ENCODE measurements at places on chromosomes 3 and 15.

- H3K4me1 ChIP-seq, result no peaks in the 10 kb centered on the region
- H3K27me3 ChIP-seq, result no peaks in the 10 kb centered on the region
- H3K27ac ChIP-seq, result no peak overlapping the region
- no peak overlapping the region for H3K4me3 ChIP-seq
Observed at GRCh38 chr3:65993134-65993900, 45.4 kb downstream of the MAGI1 start.

GRCh38 chr15:78715930-78716329 is 74.9 kb upstream of the CHRNB4 start:
- H3K27me3 ChIP-seq, result peaks cover 3% of the 10 kb centered on the region
- DNase-seq, result no peak
- no peak overlapping the region for H3K4me3 ChIP-seq
- H3K36me3 ChIP-seq, result no peaks in the 10 kb centered on the region
- H3K4me1 ChIP-seq, result no peaks in the 10 kb centered on the region
- no peak overlapping the region for H3K27ac ChIP-seq

- DNase-seq, result no peak
- H3K27me3 ChIP-seq, result no peaks in the 10 kb centered on the region
- no peaks in the 10 kb centered on the region for H3K36me3 ChIP-seq
- H3K4me3 ChIP-seq, result no peak overlapping the region
- H3K27ac ChIP-seq, result no peak overlapping the region
Observed at GRCh38 chr15:62895139-62895866, 147.2 kb upstream of the TPM1 start.

- DNase-seq, result no peak
Observed at GRCh38 chr15:52436981-52437380, 91.7 kb downstream of the MYO5A start.

DNA sequence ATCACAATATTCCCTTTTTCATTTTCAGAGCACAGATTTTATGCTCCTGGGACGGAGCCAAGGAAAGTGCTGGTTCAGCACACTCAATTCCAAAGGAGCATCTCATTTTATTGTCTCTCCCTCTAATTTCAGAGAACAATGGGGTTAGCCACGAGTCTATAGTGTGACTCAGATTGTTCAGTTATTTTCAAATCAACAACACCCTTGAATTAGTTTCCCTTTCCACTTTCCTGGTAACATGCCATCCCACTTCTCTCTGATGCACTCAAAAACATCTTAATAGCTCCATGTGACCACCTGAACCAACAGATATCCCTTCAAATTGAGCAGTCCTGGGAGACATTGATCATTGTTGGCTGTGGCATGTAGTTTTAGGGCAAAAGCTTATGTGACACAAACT is 389.7 kb upstream of the MDFIC2 start:
- no peak overlapping the region for H3K4me3 ChIP-seq
- H3K36me3 ChIP-seq, result no peaks in the 10 kb centered on the region
- no peak overlapping the region for H3K27ac ChIP-seq
- DNase-seq, result no peak
- peaks cover 19% of the 10 kb centered on the region for H3K4me1 ChIP-seq

DNA sequence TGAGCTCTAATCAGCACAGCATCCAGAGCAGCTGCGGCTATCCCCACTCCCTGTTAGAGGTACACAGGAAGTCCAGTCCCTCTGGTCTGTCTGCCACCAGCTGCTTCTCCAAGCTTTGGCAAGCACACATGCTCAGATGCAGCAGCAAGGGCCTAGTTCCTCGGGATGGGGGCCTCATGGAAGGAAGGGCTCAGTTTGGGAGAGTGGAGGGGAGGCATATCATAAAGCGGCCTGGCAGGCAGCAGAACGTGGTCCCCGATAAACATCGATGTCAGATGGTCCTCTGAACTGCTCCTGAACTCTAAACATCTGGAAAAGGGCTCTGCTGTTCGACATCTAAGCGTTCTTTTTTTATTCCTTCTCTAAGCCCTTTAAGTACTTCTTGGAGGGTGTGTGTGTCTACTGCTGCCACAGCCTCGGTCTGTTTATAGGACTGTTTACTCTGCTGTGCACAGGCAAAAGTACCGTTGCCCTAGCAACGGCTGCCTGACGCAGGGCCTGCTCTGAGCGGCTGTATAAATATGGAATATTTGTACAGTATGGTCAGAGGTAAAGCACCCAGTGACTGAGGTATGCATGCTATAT is 74.6 kb downstream of the PRICKLE2 start:
- no peaks in the 10 kb centered on the region for H3K36me3 ChIP-seq
- no peak overlapping the region for H3K4me3 ChIP-seq
- H3K4me1 ChIP-seq, result peaks cover 13% of the 10 kb centered on the region
- no peaks in the 10 kb centered on the region for H3K27me3 ChIP-seq
- no peak for DNase-seq
- H3K27ac ChIP-seq, result no peak overlapping the region

- H3K27me3 ChIP-seq, result peaks cover 55% of the 10 kb centered on the region
- no peak overlapping the region for H3K27ac ChIP-seq
- peak overlapping the region; percentile 59 for H3K4me3 ChIP-seq
- no peaks in the 10 kb centered on the region for H3K36me3 ChIP-seq
- DNase-seq, result no peak
Observed at GRCh38 chr3:129001806-129002572, 885 bp downstream of the EFCC1 start.

DNA sequence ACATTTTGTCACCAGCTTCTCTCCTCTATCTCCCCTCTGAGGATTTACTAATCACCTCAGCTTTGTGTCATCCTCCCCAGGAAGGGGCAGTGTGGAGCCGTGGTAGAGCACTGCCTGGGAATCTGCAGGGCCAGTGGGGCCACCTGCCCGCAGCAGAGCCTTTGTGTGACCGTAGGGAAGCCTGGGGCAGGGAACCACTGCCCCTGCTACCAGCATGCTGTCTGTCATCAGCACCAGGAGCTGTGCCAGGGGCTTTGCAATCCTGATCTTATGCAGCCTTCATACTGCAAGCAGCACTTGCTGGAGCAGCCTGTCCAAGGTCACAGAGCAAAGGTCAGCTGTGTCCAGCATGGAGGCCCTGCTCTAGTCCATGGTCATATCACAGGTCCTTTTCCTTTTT is 170.2 kb upstream of the IL12A start:
- no peaks in the 10 kb centered on the region for H3K36me3 ChIP-seq
- H3K4me1 ChIP-seq, result no peaks in the 10 kb centered on the region
- H3K27ac ChIP-seq, result no peak overlapping the region
- no peak overlapping the region for H3K4me3 ChIP-seq
- H3K27me3 ChIP-seq, result no peaks in the 10 kb centered on the region
- DNase-seq, result no peak

- DNase-seq, result no peak
- H3K4me3 ChIP-seq, result no peak overlapping the region
- no peaks in the 10 kb centered on the region for H3K27me3 ChIP-seq
- H3K36me3 ChIP-seq, result no peaks in the 10 kb centered on the region
- no peak overlapping the region for H3K27ac ChIP-seq
Observed at GRCh38 chr3:13258986-13259514, 161.1 kb downstream of the NUP210 start.

DNA sequence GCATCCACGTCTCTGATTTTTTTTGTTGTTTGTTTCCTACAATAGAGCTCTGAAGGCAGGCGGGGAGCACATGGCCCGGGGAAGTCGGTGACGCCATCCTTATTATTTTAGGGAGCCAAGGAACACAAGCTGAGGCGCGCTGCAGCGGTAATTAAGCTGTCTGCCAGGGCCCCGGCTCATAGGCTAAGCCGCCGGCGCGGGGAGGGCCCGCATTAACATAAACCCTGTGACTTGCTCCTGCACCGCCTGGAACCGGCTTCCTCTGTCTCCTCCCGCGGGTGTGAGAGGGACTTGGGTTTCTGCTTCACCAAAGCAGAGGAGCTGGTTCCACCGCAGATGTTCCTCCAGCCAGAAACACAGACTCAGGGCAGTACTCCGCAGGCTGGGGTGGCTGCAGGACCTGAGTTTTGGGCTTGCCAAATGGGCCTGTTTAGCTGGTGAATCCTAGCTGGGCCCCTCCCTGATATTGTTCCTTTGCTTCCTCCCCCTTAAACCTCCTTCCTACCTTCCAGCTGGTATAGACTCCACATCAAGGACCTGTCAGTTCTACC is 25.3 kb downstream of the ANP32A start:
- no peaks in the 10 kb centered on the region for H3K36me3 ChIP-seq
- H3K27me3 ChIP-seq, result no peaks in the 10 kb centered on the region
- H3K4me1 ChIP-seq, result peaks cover 83% of the 10 kb centered on the region
- peak overlapping the region; percentile 83 for H3K27ac ChIP-seq
- DNase-seq, result peak; percentile 83
- H3K4me3 ChIP-seq, result no peak overlapping the region

DNA sequence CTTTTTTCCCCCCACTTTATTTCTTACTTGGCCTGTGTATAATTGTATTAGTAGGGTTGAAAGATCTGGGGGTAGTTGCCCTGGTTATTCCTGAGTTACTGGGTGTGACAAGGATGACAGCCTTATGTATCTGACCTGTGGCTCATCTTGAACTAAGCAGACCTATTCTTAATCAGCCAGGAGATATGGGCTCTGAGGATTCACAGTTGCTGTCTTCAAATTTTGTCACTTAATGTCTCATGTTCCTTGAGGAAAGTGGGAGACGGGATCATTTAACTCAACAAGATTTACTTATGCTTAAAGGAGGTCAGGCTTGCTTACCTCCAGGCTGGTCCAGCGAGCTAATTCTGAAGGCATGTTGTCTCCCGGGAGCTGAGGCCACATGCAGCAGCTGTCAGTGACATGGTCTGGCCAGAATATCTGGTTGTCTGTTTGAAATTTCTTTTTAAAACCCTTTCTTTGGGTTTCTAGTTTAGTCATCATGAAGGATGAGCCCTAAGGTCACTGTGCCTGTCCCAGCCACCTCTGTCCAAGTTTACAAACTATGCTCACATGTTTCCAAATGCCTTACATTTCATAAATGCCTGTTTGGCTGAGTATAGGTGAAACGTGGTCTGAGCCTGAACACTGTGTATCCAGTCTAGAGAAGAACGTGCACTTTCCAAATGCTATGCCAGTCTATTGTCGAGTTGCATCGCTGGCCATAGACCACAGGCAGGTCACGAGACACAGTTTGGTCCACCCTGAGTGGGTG is 26.8 kb downstream of the LRTM1 start:
- H3K4me1 ChIP-seq, result no peaks in the 10 kb centered on the region
- H3K27ac ChIP-seq, result no peak overlapping the region
- no peaks in the 10 kb centered on the region for H3K27me3 ChIP-seq
- H3K4me3 ChIP-seq, result no peak overlapping the region
- no peak for DNase-seq

DNA sequence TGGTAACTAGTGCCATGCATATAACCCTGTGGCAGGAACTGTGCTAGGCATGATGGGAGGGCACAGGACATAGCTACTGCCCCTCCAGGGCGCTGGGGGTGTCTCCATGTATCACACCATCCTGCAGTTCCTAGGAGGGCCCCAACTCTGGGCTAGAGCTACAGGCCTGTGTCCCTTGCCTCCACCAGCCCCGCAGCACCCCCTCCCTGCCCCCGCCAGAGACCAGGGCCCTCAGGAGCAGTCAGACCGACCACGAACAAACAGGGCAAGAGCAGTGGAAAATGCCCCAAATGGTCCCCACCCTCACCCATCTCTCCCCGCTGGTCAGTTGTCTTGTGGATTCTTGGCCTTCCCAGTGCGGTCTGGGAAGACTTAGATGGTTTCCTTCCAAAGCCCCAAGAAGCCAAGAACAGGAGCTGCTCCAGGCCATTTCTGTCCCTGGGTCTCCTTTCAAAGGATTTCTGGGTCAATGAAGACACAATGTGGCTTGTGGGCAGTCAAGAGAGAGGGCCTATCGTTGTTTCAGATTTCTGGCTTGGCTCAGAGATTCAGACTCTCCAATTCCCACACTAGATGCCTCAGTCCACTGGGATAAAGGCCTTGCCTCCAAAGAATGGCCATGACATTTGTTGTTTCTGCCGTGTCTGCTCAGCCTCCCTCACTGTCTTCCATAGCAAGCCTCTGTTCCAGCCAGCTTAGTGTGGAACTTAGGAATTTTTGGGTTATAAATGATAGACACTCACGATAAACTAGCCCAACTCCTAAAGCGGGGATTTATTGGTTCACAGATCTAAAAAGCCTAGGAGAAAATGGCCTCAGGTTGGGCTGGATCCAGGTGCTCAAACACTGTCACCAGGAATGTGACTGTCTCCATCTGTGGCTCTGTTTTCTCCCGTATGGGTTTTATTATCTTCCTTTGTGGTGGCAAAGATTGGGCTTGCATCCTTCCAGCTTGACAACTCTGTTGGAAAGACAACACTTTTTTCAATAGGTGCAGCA is 80.6 kb downstream of the LSM3 start:
- no peak overlapping the region for H3K27ac ChIP-seq
- peaks cover 2% of the 10 kb centered on the region for H3K27me3 ChIP-seq
- DNase-seq, result no peak
- H3K4me1 ChIP-seq, result no peaks in the 10 kb centered on the region

DNA sequence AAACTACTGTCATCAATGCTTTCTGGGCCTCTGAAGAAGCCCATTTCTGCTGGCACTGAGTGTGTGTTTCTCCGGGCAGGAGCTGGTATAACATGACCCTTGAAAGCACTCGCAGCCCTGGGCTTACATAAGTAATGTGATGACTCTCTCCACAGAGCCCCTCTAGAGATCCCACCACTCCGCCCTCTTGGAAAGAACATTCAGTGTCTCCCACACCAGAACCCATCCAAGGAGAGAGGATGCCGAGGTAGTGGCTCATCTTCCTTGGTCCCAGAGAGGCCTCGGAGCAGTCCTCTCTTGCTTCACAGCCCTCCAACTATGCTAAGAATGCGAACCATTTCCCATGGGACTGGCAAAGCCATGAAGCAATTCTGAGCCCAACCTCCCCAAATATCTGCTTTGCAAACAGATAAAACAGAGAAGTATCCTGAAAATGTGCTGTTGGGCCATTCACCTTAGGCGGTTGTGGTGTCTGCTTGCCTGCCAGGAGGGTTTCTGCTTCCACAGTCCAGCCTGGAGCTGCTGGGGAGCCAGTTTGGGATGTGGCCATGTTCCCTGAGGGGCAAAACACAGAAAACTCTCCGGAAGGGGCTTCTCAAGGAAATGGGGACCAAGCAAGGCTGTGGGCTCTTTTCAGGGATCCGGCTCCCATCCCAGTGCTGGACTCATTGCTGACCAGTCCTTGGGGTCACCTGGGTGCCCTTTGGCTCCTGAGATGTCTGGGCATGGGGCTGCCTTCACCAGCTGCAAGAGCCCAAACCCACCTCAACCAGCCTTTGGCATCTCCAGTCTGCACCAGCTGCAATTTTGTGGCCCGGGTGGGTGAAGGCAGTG is 47.3 kb downstream of the AMOTL2 start:
- H3K36me3 ChIP-seq, result no peaks in the 10 kb centered on the region
- H3K4me3 ChIP-seq, result no peak overlapping the region
- peak; percentile 63 for DNase-seq

DNA sequence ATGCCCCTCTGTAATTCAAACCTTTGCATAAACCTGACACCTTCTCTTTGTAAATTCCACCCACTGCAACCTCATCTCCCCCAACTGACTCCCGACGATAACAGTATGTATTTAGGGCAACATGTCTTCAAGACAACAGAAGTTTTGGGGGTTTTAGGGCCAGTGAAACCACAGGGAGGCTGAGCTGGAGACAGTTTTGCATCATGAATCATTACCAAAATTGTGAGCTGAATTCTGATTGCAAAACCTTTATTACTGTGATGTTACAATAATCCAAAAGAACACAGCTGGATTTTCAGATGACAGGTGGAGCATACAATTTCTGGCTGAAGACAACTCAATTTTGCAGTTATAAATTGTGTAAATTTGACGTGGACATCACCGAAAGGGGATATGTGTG is 281.3 kb upstream of the TTC14 start:
- no peaks in the 10 kb centered on the region for H3K36me3 ChIP-seq
- no peaks in the 10 kb centered on the region for H3K4me1 ChIP-seq
- H3K27ac ChIP-seq, result no peak overlapping the region
- no peaks in the 10 kb centered on the region for H3K27me3 ChIP-seq
- H3K4me3 ChIP-seq, result no peak overlapping the region
- no peak for DNase-seq

GRCh38 chr3:135237371-135238143 is 442.5 kb downstream of the EPHB1 start:
- no peak overlapping the region for H3K4me3 ChIP-seq
- DNase-seq, result no peak
- H3K4me1 ChIP-seq, result no peaks in the 10 kb centered on the region
